ENCODE measurements at places on chromosomes 1 and 21.

GRCh38 chr1:165512816-165513215 is 31.0 kb upstream of the LRRC52 start:
- no peak for DNase-seq

- no peak for DNase-seq
Observed at GRCh38 chr1:51506537-51506936, 12.5 kb downstream of the EPS15 start.

- no peak for DNase-seq
Observed at GRCh38 chr1:54456361-54456760, 50.2 kb upstream of the SSBP3 start.

DNA sequence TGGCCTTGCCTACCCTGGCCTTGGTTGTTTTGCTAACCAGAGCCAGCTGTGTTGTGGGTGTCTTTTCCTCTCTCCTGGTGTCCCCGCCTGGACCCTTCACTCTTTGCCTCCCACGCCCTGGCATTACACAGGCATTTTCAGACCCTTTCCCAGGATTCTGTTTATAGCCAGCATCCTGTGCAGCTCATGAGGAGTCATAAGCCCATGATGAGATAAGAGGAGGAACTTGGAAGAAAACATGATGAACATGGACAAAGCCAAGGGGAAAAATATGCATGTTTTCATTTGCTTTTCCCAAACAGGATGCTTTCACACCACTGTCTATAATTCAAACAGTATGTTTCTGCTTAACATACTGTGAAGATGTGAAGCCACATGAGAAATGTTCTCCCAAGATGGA is 18.7 kb upstream of the WARS2 start:
- no peak for DNase-seq

DNA sequence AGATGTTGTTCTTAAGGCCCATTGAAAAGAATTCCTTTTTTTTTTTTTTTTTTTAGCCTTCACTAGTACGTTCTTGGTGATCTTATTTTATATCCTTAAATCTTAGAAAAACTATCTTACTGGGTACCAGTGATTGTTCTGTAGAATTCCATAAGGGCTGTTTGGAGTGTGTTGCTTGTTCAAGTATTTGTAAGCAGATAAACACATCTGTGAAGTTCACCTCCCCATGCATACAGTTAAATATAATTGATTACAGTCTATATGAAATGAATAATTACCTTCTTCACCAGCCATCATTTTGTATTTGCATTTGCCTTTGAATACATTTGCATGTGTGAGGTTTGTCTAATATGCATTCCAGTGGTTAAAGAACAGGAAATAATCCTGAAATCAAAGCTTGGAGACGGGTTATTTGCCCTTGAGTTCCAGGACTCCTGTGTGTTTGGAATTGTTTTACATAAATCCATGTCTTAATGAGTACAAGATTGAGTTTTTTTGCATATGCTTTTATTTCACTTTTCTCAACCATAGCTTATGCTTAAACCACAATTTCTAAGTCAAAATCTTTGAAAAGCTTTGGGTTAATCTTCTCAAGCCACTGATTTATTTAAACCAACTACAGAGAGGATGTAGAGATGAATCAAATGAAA is 73.1 kb downstream of the VPS13D start:
- no peak for DNase-seq

DNA sequence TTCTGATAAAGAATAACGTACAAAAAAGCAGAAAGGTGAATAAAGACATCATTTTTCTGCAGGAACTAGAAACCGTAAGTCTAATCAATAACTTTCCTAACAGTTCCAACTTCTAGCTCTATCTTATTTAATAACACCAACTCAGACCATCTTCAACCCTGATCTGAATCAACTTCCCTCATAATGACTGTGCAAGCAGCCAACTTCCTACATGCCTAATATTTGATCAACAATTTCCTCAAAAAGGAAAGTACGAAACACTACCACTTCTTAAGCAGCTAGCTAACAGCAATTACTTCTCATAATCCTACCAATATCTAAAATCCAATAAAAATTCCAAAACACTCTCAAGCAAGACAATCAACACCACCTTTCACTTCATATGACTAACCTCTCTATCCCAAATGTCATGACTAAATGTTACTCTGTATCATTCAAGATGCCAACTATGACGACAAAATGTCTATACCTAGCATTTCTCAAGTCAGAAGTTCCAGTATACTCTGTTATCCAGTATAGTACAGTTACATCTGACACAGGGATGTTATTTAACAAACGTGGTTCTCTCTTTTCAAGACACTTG is 1.7 kb downstream of the COP1 start:
- no peak for DNase-seq

GRCh38 chr1:81409262-81409661 is 391.5 kb upstream of the ADGRL2 start:
- no peak for DNase-seq

- no peak for DNase-seq
Observed at GRCh38 chr1:71521655-71522264, 440.9 kb upstream of the ZRANB2 start.

DNA sequence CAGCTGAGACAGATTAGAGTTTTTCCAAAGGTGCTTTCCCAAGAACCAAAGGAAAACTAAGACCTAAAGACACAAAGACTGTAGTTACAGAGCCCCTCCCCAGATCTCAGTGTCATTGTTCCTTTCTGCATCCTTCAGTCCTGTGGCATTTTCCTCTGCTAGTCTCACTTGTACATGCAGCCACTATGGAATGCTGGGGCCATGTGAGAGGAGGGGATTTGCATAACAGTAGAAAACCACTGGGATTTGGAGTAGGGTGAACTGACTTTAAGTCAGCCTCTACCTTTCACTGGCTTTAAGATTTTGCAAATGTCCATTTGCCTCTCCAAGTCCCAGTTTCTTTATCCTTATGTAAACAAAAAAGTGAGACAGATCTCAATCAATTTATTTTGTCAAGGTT is 119.4 kb upstream of the F3 start:
- no peak for DNase-seq

- DNase-seq, result no peak
Observed at GRCh38 chr1:108767708-108768107, 21.2 kb downstream of the STXBP3 start.

- DNase-seq, result no peak
Observed at GRCh38 chr1:4346131-4346530, 308.3 kb upstream of the AJAP1 start.

GRCh38 chr1:233673261-233673946 is 59.5 kb downstream of the KCNK1 start:
- no peak for DNase-seq

DNA sequence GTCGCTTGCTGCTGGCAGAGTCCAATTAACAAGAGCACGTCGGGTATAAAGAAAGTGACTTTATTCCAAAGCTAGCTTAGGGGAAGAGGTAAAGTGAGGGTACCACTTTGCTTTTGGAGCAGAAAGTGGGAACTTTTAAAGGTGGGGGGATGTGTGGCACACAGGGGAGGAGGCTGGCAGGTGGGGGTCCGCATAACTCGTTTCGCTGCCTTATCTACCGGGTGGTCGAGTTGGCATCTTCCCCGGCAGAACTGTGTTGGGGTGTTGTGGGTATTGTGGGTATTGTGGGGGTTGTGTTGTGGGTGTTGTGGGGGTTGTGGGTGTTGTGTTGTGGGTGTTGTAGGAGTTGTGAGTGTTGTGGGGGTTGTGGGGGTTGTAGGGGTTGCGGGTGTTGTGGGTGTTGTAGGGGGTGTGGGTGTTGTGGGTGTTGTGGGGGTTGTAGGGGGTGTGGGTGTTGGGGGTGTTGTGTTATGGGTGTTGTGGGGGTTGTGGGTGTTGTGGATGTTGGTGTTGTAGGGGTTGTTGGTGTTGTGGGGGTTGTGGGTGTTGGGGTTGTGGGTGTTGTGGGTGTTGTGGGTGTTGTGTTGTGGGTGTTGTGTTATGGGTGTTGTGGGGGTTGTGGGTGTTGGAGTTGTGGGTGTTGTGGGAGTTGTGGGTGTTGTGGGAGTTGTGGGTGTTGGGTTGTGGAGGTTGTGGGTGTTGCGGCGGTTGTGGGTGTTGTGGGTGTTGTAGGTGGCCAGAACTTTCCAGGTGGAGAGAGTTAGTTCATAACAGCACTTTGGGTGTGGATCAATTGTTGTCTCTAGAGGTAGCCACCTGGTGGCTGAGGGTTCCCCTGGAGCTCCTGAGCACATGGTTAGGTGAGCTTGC is 52.7 kb downstream of the AGPAT3 start:
- no peak for DNase-seq

GRCh38 chr1:67601955-67602354 is 83.0 kb upstream of the GADD45A start:
- no peak for DNase-seq

DNA sequence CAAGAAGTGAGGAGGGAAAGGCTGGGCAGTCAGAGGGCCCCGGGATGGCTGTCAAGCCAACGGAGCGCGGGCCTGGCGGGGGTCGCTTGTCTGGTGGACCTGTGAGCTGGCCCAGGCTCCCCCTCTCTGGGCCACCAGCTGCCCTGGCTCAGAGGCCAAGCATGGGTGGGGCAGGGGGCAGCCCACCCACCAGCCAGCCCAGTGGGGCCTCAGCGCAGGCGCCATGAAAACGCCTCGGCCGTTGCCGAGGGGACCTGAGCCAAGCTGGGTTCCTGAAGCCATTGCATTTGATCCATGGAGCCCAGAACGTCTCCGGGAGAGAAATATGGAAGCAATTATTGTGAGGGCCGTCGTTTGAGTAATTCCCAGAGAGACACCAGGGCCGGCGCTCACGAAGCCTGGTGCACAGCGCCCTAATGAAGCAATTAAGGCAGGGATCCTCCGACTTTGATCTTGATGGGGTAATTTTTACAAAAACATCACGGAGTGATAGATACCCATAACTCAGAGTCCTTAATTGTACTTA is 90.5 kb upstream of the TTC34 start:
- DNase-seq, result no peak

GRCh38 chr1:77347646-77348045 is 65.8 kb downstream of the AK5 start:
- DNase-seq, result no peak

GRCh38 chr21:29939104-29939923 is 482 bp downstream of the GRIK1 start:
- DNase-seq, result no peak

- no peak for DNase-seq
Observed at GRCh38 chr1:190658907-190659306, 181.2 kb upstream of the BRINP3 start.

GRCh38 chr1:21766210-21766609 is 16.7 kb downstream of the USP48 start:
- no peak for DNase-seq

GRCh38 chr1:15033264-15033663 is 120.3 kb upstream of the TMEM51 start:
- DNase-seq, result no peak

GRCh38 chr1:76830373-76830772 is 36.9 kb upstream of the ST6GALNAC5 start:
- DNase-seq, result no peak

DNA sequence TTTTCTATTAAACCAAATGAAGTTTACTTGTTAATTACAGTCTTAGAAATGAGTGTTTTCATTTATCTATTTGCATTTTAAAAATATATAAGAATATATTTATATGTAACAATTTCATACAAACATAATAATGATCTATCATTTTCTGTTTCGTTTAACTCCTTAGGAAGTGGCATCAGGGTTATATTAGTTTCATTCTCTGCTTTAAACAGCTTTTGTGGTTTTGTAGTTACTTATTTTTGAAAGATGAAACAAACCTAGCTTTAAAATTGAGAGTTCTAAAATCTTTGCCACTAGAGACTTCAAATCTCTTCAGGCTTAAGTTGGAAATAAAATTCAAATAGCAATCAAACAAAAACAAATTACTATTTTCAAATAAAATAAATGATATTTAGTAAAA is 2110.6 kb downstream of the MRPL39 start:
- DNase-seq, result no peak

DNA sequence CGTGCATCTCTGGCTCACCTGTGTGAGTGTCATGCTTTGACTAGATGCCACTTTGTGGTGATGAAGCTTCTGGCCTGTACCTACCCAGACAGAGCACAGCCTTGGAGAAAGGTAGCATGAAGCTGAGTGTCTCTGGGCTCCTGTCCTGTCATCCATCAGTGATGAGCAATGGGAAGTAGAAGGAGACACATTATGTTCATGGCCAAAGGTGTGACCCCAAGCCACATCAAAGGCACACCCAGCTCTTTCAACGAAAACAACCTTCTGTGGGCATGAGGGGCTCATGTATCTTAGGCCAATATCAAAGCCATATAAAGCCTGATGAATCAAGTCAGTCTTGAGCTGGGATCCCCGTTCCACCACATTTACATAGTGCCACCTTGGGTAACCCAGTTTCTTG is 1.0 kb upstream of the CLIC6 start:
- DNase-seq, result no peak

DNA sequence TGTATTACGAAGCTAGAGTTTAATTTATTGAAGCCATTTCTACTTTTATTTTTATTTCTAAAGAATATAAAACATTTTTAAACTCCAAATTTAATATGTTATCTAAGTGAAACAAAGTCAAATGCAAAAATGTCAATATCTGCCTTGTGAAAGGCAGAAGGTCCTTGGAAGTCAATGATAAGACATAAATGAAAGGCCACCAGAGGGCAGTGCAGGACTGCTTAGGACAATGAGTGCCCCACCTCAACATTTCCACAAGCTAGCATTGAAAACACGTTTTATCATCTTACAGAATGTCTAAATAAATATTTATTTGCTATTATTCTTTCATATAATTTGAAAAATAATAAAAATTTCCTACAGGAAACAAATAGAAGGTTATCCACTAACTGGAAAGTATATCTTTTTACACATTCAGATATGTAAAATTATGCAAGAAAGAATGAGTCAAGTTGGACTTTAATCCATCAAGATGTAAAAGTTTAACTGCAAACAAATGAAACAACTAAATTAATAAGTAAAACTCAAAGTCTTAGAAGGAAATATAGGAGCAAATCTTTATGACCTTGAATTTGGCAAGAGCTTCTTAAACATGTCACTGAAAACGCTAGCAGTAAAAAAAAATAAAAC is 140.1 kb upstream of the FMN2 start:
- DNase-seq, result peak; percentile 11

DNA sequence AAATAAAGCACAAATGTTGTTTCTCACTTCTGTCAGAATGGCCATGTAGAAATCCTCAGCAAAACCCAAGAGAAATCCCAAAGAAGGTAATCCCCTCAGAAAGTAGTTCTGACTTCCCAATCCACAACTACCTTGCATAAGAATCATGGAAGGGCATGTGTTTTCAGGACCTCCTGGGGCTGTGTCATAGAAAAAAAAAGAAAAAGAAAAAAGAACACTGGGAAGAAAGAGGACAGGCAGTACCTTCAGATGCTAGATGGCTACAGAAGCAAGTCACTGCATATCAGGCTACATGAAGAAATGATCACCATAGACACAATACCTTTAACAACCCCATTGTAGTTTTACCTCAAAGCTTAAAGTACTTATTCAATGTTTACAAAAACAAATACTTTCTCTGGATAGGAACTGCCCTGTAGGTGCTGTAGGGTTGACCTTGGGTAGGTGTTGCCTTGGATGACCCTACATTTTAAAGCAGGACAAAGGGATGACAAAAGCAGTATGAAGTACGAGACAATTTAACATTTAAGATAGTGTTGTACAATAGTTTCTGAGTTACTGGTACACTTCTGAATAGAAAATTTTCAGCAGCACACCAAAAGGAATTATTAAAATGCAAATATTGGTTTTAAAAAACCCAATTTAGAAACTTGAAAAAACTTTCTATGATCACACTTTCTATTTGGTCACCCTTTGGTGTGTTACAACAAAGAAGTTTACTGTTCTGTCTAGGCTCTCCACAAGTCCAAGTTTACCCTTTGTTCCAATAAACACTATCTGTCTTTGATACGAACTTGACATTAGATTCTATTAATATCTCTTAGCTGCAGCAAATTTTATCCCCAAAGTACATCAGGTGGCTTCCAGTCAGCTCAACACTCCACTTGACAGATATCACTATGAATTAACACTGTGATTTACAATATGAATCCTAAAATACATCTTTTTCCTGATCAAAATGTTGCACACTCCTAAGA is 5.0 kb downstream of the TRIT1 start:
- no peak for DNase-seq
